ENCODE measurements at places on chromosomes 1 and 21. TPM values are rescaled to one million over a fixed set of nuclear protein-coding genes. Genes with fewer than 3 reads are reported as not detected.

DNA sequence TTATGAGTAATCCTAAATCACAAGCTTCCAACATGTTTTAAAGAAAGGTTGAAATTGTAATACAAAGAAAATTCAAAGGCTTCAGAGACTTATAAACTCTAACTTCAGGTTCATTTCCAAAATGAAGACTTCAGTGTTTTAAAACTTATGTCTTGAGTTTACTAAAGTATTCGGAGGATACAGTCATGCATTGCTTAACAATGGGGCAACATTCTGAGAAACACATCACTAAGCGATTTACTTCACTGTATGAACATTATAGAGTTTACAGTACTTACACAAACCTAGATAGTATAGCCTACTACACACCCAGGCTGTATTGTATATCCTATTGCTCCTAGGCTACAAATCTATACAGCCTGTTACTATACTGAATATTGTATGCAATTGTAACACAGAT is 38.3 kb downstream of the CEP170 start:
- no peak overlapping the region for H3K27ac ChIP-seq
- H3K27me3 ChIP-seq = no peaks in the 10 kb centered on the region
- DNase-seq = no peak
- no peaks in the 10 kb centered on the region for H3K36me3 ChIP-seq
- no peaks in the 10 kb centered on the region for H3K4me1 ChIP-seq

GRCh38 chr1:165793951-165794350 is 25.3 kb upstream of the TMCO1 start:
- no peaks in the 10 kb centered on the region for H3K36me3 ChIP-seq
- no peak overlapping the region for H3K4me3 ChIP-seq
- DNase-seq = no peak
- H3K4me1 ChIP-seq = no peaks in the 10 kb centered on the region
- H3K27me3 ChIP-seq = peaks cover 3% of the 10 kb centered on the region

The TACSTD2 gene
- total RNA-seq = not detected

GRCh38 chr1:202288177-202288576 is 53.6 kb downstream of the UBE2T start:
- no peak overlapping the region for H3K4me3 ChIP-seq
- peaks cover 6% of the 10 kb centered on the region for H3K4me1 ChIP-seq
- no peak for DNase-seq
- no peaks in the 10 kb centered on the region for H3K36me3 ChIP-seq

DNA sequence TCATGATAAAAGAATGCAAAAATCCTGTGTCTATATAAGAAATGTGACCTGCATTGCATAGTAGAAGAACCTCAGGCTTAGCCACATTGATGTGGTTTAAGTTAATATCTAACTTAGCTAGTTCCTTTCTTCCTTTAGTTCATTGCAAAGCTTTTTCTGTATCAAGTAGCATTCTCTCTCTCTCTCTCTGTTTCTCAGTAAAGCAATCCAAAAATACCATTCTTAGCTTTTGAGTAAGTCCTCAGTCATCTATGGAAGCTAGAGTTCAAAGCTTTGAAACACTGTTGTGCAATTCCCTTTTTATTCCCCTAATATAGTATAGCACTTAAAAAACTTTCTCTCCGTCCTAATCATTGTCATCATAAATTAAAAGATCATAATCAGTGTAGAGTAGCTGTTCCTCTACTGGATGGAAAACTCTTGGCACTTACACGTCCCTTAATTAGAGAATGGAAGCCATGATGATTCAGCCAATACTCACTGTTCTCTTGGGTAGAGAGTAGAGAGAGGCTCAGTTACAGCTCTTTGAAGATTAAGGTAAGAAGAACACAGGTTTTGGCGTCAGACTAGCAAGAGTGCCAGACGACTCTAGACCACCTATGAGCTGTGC is 350.3 kb upstream of the LYPLAL1 start:
- no peaks in the 10 kb centered on the region for H3K4me1 ChIP-seq
- DNase-seq = no peak
- H3K27ac ChIP-seq = no peak overlapping the region
- H3K4me3 ChIP-seq = no peak overlapping the region

The TMEM82 gene
- not detected for total RNA-seq

DNA sequence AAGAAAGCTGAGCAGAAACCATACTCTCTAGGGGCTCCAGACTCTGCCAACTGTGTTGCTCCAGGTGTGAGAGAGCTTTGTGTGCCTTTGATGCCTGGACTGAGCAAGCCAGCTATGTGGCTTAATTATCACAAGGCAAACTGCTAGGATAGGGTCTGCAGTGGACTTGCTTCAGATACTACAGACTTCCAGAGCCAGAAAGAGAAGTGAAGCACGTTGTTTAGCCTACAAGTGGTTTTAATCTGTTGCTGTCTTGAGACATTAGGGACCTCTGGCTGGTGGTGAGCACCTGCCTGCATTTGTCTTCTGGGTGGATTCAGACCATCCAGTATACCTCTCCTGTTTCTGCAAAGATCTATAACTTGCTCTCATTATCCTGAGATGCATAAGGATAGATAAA is 353.4 kb upstream of the PLXNA2 start:
- H3K27ac ChIP-seq = no peak overlapping the region
- no peaks in the 10 kb centered on the region for H3K36me3 ChIP-seq
- no peaks in the 10 kb centered on the region for H3K27me3 ChIP-seq
- H3K4me1 ChIP-seq = no peaks in the 10 kb centered on the region
- no peak overlapping the region for H3K4me3 ChIP-seq

The CRYAA gene
- total RNA-seq = not detected

The MINDY1 gene
- 6.3 TPM for total RNA-seq

- no peak overlapping the region for H3K4me3 ChIP-seq
- no peaks in the 10 kb centered on the region for H3K4me1 ChIP-seq
- DNase-seq = no peak
- no peak overlapping the region for H3K27ac ChIP-seq
- H3K36me3 ChIP-seq = no peaks in the 10 kb centered on the region
Observed at GRCh38 chr1:64000021-64000420, 203.4 kb upstream of the UBE2U start.

DNA sequence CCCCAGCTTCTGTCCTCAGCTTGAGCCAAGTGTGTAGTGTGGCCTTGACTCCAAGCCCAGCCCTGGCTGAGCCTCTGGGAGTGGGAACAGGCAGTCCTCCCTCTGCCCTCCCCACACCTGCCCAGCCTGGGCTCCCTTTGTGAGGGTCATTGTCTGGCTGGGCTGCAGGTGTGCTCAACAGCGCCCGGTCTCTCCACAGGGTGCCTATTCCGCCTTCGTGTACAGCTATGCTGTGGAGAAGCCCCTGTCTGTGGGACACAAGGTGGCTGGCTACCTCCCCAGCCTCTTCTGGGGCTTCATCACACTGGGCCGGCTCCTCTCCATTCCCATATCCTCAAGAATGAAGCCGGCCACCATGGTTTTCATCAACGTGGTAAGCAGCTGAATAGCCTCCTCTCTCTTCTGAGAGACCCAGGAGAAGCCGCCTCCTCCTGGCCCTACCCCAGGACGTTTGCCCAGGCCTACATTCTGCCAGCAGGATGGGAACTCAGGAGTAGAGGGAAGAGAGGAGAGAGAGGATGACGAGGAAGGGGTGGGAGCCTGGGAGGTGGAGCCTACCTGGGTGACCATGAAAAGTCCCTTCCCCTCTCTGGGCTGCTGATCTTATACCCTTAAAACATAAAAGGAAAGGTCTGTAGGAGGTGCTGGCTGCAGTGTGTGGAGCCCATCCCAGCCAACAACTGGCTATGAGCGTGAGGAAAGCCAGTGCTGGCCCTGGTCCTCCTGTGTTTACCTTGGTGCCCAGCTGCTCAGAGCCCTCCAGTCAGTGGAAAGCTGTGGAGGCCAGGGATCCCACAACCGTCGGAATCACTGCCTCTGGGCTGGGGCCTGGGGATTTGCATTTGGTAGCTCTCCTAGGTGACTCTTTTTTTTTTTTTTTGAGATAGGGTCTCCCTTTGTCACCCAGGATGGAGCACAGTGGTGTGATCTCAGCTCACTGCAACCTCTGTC is 45.7 kb downstream of the ELK4 start:
- no peaks in the 10 kb centered on the region for H3K27me3 ChIP-seq
- peaks cover 8% of the 10 kb centered on the region for H3K4me1 ChIP-seq
- DNase-seq = no peak
- no peaks in the 10 kb centered on the region for H3K36me3 ChIP-seq
- H3K27ac ChIP-seq = no peak overlapping the region

DNA sequence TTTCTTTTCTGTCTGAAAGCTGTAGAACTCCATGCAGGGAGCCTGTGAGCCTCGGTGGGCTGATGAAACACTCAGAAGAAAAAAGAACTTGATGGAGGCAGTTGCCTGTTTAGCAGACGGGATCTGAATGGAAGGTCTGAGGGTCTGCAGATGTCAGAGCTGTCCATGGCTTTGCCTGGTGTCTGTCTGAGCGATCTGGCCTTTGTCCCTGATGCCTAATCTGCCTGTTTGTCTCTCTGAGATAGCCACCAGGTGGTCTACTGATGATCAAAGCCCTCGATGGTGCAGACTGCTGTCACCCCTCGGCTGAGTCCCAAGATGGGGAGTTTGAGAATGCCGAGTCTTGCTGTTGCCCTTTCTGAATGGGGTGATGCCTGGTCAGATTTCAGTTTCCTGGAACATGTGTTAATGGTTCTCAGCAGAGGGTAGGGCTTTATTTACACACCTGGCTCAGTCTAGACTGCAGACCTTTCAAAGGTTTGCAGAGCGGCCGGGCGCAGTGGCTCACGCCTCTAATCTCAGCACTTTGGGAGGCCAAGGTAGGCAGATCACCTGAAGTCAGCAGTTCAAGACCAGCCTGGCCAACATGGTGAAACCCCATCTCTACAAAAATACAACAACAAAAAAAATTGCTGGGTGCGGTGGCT is 90.4 kb downstream of the KIF26B start:
- no peak overlapping the region for H3K4me3 ChIP-seq
- no peak for DNase-seq
- no peaks in the 10 kb centered on the region for H3K36me3 ChIP-seq

The GUCA2B gene
- total RNA-seq = not detected

GRCh38 chr1:246629976-246630375 is 63.7 kb downstream of the CNST start:
- H3K36me3 ChIP-seq = peaks cover 19% of the 10 kb centered on the region
- H3K27me3 ChIP-seq = no peaks in the 10 kb centered on the region
- no peak overlapping the region for H3K4me3 ChIP-seq
- H3K27ac ChIP-seq = no peak overlapping the region

DNA sequence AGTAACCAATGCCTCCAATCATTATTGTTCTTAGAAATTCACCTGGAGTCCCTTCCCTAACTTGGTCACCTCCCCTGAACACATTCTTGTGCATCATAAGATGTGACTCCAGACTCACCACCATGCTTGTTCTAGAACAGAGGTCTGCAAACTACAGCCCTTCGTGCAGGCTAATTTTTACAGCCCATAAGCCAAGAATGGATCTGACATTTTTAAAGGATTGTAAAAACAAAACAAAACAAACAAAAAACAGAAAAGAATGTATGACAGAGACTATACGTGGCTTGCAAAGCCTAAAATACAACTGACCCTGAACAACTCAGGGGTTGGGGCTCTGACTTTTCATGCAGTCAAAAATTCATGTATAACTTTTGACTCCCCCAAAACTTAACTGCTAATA is 6.2 kb upstream of the HIVEP3 start:
- no peaks in the 10 kb centered on the region for H3K36me3 ChIP-seq
- peaks cover 5% of the 10 kb centered on the region for H3K4me1 ChIP-seq
- H3K4me3 ChIP-seq = no peak overlapping the region
- no peaks in the 10 kb centered on the region for H3K27me3 ChIP-seq
- no peak overlapping the region for H3K27ac ChIP-seq
- DNase-seq = no peak

The TMPRSS3 gene
- total RNA-seq = 20.4 TPM

- no peaks in the 10 kb centered on the region for H3K27me3 ChIP-seq
- H3K27ac ChIP-seq = no peak overlapping the region
- no peak overlapping the region for H3K4me3 ChIP-seq
- peaks cover 4% of the 10 kb centered on the region for H3K4me1 ChIP-seq
- no peak for DNase-seq
Observed at GRCh38 chr1:30704271-30704670, 19.1 kb downstream of the MATN1 start.

DNA sequence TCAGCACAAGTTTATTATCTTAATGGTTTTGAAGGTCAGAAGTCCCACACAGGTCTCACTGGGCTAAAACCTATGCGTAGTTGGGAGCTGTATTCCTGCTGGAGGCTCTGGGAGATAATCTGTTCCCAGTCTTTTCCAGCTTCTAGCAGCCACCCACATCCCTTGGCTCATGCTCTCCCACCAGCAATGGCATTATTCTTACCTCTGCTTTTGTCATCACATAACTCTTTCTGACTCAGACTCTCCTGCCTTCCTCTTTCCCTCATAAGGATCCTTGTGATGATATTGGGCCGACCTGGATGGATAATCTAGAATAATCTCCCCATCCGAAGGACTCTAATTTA is 122.2 kb upstream of the PRDX6 start:
- no peak for DNase-seq
- H3K4me3 ChIP-seq = no peak overlapping the region
- H3K36me3 ChIP-seq = no peaks in the 10 kb centered on the region
- H3K4me1 ChIP-seq = no peaks in the 10 kb centered on the region

The BATF3 gene
- total RNA-seq = 159 TPM

- no peaks in the 10 kb centered on the region for H3K36me3 ChIP-seq
- no peaks in the 10 kb centered on the region for H3K27me3 ChIP-seq
- DNase-seq = no peak
- no peak overlapping the region for H3K27ac ChIP-seq
- H3K4me3 ChIP-seq = no peak overlapping the region
- H3K4me1 ChIP-seq = no peaks in the 10 kb centered on the region
Observed at GRCh38 chr1:8733484-8733883, 84.0 kb downstream of the RERE start.

DNA sequence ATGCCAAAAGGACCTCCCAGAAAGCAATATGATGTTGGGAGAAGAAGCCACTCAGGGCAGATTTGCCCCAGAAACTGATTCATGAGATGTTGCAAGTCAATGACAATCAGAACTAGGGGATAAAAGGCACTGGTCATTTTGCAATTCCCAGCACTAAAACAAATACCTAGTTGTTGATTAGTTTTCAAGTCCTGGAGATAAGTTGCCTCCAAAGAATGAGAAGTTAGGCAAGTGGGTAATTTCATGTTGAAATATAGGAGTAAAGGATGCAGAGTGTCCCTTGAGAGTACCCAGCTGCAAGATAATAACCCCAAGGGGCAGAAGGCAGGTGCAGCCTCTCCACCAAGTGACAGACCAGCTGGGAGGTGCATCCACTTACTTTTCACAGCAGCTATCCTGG is 363.6 kb downstream of the PBX1 start:
- no peak for DNase-seq
- H3K27me3 ChIP-seq = no peaks in the 10 kb centered on the region
- no peak overlapping the region for H3K4me3 ChIP-seq
- no peak overlapping the region for H3K27ac ChIP-seq
- H3K4me1 ChIP-seq = no peaks in the 10 kb centered on the region
